ENCODE measurements at places on chromosomes 2 and 18. TPM values are rescaled to one million over a fixed set of nuclear protein-coding genes. Genes with fewer than 3 reads are reported as not detected.

GRCh38 chr2:149625271-149625670 is 37.7 kb upstream of the MMADHC start:
- no peaks in the 10 kb centered on the region for H3K4me1 ChIP-seq
- no peak overlapping the region for H3K4me3 ChIP-seq

- DNase-seq, result no peak
- H3K36me3 ChIP-seq, result peaks cover 12% of the 10 kb centered on the region
These were observed 83.4 kb downstream of the SLC25A12 start for GRCh38 chr2:171810422-171811244.

DNA sequence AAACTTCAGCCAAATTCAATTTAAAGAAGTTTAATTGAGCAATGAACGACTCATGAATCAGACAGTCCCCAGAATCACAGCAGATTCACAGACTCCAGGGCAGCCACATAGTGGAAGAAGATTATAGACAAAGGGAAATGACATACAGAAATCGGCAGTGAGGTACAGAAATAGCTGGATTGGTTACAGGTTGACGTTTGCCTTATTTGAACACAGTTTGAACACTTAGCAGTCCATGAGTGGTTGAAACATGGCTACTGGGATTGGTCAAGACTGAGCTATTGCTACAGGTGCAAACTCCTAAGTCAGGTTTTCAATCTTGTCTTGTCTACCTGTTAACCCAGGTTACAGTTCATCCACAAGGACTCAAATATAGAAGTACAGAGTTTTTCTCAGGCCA is 169.6 kb downstream of the DLGAP1 start:
- no peak overlapping the region for H3K27ac ChIP-seq
- no peaks in the 10 kb centered on the region for H3K4me1 ChIP-seq
- no peaks in the 10 kb centered on the region for H3K27me3 ChIP-seq
- no peaks in the 10 kb centered on the region for H3K36me3 ChIP-seq
- H3K4me3 ChIP-seq, result no peak overlapping the region

- no peaks in the 10 kb centered on the region for H3K27me3 ChIP-seq
- H3K36me3 ChIP-seq, result no peaks in the 10 kb centered on the region
- peaks cover 28% of the 10 kb centered on the region for H3K4me1 ChIP-seq
- DNase-seq, result no peak
These were observed 29.9 kb upstream of the IMPA2 start for GRCh38 chr18:11951390-11951851.

- no peak overlapping the region for H3K27ac ChIP-seq
- no peak for DNase-seq
- H3K27me3 ChIP-seq, result no peaks in the 10 kb centered on the region
These were observed 244.9 kb upstream of the MYT1L start for GRCh38 chr2:2575870-2576386.

GRCh38 chr18:54787121-54787520 is 41.2 kb upstream of the RAB27B start:
- no peak overlapping the region for H3K4me3 ChIP-seq
- no peaks in the 10 kb centered on the region for H3K27me3 ChIP-seq

DNA sequence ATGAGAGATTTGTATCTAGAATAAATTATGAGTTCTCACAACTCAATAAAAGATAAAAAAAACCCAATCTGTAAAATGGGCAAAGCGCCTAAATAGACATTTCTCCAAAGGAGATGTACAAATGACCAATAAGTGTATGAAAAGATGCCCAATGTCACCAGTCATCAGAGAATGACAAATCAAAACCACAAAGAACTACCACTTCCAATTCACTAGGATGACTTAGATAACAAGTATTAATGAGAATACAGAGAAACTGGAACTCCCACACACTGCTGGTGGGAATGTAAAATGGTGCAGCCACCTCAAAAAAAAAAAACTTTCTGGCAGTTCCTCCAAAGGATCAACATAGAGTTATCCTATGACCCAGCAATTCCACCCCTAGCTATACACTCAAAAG is 17.4 kb upstream of the COL6A3 start:
- no peak overlapping the region for H3K27ac ChIP-seq
- H3K4me1 ChIP-seq, result no peaks in the 10 kb centered on the region
- peaks cover 6% of the 10 kb centered on the region for H3K27me3 ChIP-seq

DNA sequence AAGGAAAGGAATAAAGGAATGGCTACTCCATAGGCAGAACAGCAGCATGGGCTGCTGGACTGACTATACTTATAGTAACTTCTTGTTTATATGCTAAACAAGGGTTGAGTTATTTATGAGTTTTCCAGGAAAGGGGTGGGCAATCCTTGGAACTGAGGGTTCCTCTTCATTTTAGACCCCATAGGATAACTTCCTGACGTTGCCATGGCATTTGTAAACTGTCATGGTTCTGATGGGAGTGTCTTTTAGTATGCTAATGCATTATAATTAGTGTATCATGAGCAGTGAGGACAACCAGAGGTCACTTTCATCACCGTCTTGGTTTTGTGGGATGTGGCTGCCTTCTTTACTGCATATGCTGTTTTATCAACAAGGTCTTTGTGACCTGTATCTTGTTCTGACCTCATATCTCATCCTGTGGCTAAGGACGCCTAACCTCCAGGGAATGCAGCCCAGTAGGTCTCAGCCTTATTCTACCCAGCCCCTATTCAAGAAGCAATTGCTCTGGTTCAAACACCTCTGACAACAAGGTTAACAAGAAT is 98.6 kb upstream of the CABLES1 start:
- no peak for DNase-seq
- peaks cover 5% of the 10 kb centered on the region for H3K4me1 ChIP-seq
- no peak overlapping the region for H3K4me3 ChIP-seq
- no peaks in the 10 kb centered on the region for H3K36me3 ChIP-seq
- H3K27me3 ChIP-seq, result no peaks in the 10 kb centered on the region
- H3K27ac ChIP-seq, result no peak overlapping the region

- no peaks in the 10 kb centered on the region for H3K4me1 ChIP-seq
- H3K4me3 ChIP-seq, result no peak overlapping the region
- H3K27me3 ChIP-seq, result no peaks in the 10 kb centered on the region
- DNase-seq, result peak; percentile 63
- H3K27ac ChIP-seq, result no peak overlapping the region
These were observed 26.8 kb downstream of the ADRA2B start for GRCh38 chr2:96089356-96090195.

DNA sequence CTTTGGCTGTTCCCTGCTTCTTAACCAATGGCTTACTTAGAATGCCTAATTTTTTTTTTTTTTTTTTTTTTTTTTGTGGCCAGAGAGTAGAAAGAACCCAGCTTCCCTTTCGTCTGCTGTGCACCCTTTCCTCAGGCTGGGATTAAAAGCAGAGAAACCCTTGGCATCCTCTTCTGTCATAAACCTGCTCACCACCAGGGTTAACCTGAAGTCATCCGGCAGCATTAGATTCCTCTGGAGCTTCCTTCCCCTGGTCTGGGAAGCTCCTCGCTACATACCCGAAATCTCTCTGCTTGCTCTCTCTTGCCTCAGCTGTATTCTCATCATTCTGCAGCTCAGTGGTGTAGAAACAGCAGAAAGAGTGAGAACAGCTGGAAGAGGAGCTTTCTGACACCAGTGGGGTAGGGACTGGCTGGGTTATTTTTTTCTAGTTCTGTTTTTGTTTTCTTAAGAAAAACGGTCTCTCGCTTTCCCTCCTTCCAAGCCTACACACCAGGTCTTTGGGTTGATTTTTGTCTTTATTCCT is 339.0 kb upstream of the MEIS1 start:
- H3K4me1 ChIP-seq, result no peaks in the 10 kb centered on the region
- H3K27ac ChIP-seq, result no peak overlapping the region
- no peaks in the 10 kb centered on the region for H3K36me3 ChIP-seq
- no peaks in the 10 kb centered on the region for H3K27me3 ChIP-seq
- no peak for DNase-seq

- H3K4me1 ChIP-seq, result no peaks in the 10 kb centered on the region
- no peaks in the 10 kb centered on the region for H3K36me3 ChIP-seq
- DNase-seq, result peak; percentile 6
- H3K4me3 ChIP-seq, result no peak overlapping the region
These were observed 76.7 kb upstream of the ACAA2 start for GRCh38 chr18:49890041-49890440.

GRCh38 chr2:196592911-196593881 is 46.3 kb upstream of the CCDC150 start:
- H3K4me3 ChIP-seq, result peak within 1 kb of the TSS; percentile 60
- H3K27me3 ChIP-seq, result peaks cover 57% of the 10 kb centered on the region
- H3K36me3 ChIP-seq, result no peaks in the 10 kb centered on the region
- peaks cover 3% of the 10 kb centered on the region for H3K4me1 ChIP-seq
- peak; percentile 70 for DNase-seq

DNA sequence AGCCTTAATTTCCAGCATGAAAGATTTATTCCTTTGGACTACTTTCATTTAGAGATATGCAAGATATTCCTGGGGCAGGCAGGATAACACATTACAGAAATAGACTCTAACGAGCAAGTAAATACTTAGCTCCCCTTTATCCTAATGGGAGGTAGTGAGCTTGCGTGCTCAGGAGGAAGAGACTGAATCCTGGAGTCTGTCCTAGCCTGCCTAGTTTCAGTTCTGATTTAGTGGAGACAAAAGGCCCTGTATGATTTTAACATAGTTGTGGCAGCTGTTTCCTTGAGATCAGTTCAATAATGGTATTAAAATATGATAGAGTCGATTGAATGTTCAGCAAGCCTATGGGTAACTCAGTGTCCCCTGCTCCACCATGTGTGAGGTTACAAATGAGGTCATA is 109.5 kb downstream of the FMNL2 start:
- H3K36me3 ChIP-seq, result no peaks in the 10 kb centered on the region
- no peak overlapping the region for H3K4me3 ChIP-seq
- H3K27ac ChIP-seq, result no peak overlapping the region
- no peaks in the 10 kb centered on the region for H3K27me3 ChIP-seq

DNA sequence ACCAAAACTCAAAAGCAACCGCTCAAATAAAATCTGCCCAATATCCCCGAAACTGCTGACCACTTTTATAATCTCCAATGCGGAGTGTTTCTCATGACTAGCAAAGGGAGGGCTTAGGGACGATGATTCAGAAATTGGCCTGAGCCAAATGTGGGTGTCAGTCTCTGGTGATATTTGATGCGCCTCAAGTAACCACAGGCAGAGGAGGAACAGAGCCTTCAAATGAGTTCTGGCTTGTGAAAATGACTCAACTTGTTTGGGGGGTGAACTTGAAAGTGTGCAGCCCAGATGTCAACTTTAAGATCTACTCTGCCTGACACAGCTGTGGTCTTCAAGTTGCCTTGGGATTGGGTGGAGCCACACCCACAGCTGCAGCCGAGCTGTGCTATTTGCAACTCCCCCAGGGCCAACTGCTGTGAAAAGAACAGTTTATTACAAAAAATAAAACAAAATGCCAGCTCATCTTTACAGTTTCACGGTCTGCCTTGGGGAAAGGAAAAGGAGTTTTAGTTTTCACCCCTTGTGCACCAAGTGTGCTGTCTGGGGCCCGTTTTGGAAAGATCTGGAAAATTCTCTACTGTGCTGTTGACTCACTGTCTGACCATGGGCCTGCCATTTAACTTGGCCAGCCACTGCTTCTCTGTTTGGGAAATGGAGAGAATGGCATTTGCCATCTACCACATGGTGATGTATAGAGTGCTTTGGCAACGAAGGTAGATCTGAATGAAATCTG is 222.1 kb downstream of the MTX2 start:
- no peak overlapping the region for H3K4me3 ChIP-seq
- H3K27me3 ChIP-seq, result no peaks in the 10 kb centered on the region
- H3K4me1 ChIP-seq, result peaks cover 15% of the 10 kb centered on the region
- H3K36me3 ChIP-seq, result no peaks in the 10 kb centered on the region
- DNase-seq, result no peak

DNA sequence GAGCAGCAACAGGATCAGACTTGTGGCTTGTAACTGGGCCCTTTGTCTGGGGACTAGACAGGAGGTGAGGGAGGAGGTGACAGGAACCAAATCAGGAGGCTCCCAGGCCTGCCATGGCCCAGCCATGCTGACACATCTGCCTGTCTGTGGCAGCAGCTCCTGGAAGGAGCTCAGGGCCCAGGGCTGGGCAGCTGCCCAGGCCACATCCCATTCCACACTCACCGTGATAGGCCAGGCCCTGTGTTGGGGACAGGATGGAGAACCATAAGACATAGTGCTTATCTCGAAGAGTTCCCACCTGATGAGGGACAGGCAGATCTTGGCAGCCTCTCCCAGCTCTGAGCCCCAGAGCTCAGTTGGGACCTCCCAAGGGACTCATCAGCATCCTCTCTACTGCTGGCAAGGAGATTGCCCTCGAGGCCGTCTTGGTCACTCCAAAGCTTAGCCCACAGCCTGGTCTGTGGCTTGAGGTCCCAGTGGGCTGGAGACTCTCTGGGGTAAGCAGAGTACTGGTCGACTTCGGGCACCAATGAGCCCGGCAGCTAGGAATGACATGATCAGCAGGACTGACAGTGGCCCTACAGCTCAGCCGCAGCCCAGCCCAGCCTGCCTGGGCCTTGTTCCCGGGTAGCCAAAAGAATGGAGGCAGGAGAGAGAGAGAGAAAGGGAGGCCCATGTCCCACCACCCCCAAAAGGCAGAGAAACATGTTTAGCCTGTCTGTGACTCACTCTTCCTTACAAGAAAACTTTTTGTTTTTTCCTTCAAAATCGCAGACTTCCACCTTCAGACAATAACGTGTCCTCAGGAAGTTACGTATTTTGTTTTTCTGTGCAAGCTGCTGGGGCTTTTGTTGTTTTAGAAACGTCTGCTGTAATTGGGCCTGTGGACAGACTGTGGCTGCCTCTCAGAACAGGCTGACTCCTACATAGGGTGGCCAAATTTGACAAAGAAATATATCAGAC is 82.1 kb downstream of the HS1BP3 start:
- no peak overlapping the region for H3K4me3 ChIP-seq
- no peaks in the 10 kb centered on the region for H3K36me3 ChIP-seq
- DNase-seq, result peak; percentile 47

GRCh38 chr2:45412754-45413379 is 198.2 kb downstream of the SRBD1 start:
- no peaks in the 10 kb centered on the region for H3K27me3 ChIP-seq
- no peak overlapping the region for H3K27ac ChIP-seq
- no peaks in the 10 kb centered on the region for H3K4me1 ChIP-seq
- no peak overlapping the region for H3K4me3 ChIP-seq
- peaks cover 28% of the 10 kb centered on the region for H3K36me3 ChIP-seq
- DNase-seq, result no peak

GRCh38 chr2:186531257-186531775 is 45.3 kb downstream of the ZC3H15 start:
- H3K27ac ChIP-seq, result no peak overlapping the region
- DNase-seq, result no peak
- H3K27me3 ChIP-seq, result no peaks in the 10 kb centered on the region

- H3K27ac ChIP-seq, result no peak overlapping the region
- H3K4me3 ChIP-seq, result no peak overlapping the region
- H3K4me1 ChIP-seq, result no peaks in the 10 kb centered on the region
- H3K36me3 ChIP-seq, result no peaks in the 10 kb centered on the region
These were observed 27.8 kb downstream of the MBD5 start for GRCh38 chr2:148048475-148049221.

- no peaks in the 10 kb centered on the region for H3K4me1 ChIP-seq
- H3K4me3 ChIP-seq, result no peak overlapping the region
- no peak overlapping the region for H3K27ac ChIP-seq
- H3K36me3 ChIP-seq, result no peaks in the 10 kb centered on the region
- no peak for DNase-seq
- no peaks in the 10 kb centered on the region for H3K27me3 ChIP-seq
These were observed 69.9 kb downstream of the CHRNA1 start for GRCh38 chr2:174694196-174694878.

- no peaks in the 10 kb centered on the region for H3K36me3 ChIP-seq
- no peak overlapping the region for H3K4me3 ChIP-seq
- H3K27me3 ChIP-seq, result no peaks in the 10 kb centered on the region
- DNase-seq, result no peak
- no peak overlapping the region for H3K27ac ChIP-seq
These were observed 21.5 kb downstream of the GPR39 start for GRCh38 chr2:132437852-132438669.

The SCG2 gene
- total RNA-seq, result 0.61 TPM

The CRYBA2 gene
- not detected for total RNA-seq

The KANSL1L gene
- 36.3 TPM for total RNA-seq

The MYO1B gene
- total RNA-seq, result 231 TPM

The SNTG2 gene
- 3.6 TPM for total RNA-seq

The UNC50 gene
- 53.4 TPM for total RNA-seq

The RPRM gene
- total RNA-seq, result 0.26 TPM
